ENCODE measurements at places on chromosomes 7 and 10.

GRCh38 chr10:94093286-94093905 lies 99.7 kb downstream of the PLCE1 start:
- no peak for DNase-seq

DNA sequence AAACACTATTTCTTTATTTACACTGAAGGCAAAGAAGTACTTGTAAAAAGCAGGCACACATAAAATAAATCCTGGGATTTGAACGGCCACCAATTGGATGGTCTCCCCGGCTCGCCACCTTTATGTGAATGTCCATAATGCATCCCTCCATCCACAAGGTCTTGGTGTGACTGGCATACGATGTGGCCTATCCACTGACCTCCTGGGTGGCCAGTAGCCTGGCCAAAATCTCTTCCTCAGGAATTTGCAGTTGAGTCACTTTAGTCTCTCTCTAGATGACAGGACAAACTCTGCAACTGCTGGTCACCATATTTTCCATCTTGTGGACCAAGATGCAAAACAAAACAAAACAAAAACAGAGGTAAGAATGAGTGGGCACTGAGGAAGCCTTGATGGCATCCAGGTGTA lies 39.1 kb downstream of the CDK1 start:
- no peak for DNase-seq

DNA sequence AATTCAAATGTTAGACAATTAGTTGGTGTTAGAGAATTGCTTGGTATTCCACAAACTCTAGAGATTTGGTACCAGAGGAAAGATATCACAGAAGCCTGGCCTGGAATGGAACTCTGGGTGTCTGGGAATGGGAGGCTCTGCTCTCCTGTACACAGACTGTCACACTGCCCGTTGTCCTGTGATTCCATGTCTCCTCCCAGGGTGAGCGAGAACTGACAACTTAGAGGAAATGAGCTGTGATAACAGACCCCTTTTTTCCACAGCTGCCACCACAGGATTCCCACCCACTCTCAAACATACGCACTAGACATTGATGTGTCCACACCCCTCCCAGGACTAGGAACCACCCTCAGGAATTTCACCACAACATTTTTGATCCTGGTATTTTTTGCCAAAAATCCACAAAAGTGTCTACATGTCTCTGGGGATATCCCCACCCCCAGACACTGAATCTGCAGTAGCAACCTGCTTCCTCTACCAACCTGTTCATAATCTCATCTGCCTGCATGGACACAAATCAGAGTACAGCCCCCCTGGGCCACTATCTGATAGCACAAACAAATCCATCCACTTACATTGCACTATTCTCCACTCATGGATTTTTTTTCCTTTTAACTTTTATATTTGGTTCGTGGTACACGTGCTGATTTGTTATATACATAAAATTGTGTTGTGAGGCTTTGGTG lies 4.7 kb downstream of the ZNF273 start:
- no peak for DNase-seq

DNA sequence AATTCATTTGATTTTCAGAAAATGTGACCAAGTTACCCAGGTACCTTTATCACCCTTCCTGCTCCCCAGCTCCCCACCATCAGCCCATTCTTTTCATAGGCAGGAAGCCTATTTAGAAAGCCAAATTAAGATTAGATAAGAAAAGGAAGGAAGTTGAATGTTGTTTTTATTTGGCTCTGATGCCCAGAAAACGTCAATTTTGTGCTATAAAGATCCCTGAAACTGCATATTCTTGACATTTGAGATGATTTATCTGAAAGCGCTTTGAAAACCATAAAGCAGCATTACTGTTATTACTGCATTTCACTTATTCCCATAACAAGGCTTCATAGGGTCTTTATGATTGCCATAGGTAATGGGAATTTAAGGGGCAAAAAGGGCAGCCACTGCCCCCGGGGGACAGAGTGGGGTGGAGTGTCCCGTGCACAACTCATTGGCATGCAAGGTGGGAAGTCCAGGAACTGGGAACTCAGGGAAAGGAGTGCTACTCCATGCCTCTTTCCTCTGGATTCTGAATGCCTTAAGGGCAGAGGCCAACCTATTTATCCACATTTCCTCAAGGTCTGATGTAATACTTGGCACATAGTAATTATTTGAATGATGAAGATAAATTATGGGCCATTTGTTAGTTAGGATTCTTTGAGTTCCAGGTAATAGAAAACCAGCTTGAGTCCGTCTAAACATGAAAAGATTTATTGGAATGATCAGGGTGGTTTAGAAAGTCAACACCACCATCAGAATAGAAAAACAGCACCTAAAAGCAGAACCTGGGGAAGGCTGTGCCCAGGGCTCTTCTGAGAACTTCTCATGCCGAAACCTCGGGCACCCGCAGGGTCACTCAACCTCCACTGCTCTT lies 100.6 kb upstream of the ELMO1 start:
- DNase-seq = no peak

DNA sequence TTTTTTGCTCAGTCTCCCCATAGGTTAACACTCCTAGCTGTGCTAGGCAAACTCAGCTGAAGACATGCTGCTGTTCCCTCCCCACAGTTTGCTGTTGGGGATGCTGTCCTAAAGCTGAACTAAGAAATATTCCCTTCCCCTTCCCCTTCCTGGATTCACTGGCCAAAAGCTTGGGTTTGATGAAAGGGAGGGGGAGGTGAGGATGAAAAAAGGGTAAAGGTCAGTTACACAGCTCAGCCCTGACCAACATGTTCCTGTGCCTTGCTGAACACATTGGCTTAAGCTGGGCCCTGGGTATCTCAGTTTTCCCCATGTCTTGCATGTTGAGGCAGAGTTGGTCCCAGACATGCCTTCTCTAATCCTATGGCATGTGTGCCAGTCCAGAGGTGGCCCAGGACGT lies 15.3 kb downstream of the CCM2 start:
- DNase-seq = no peak

DNA sequence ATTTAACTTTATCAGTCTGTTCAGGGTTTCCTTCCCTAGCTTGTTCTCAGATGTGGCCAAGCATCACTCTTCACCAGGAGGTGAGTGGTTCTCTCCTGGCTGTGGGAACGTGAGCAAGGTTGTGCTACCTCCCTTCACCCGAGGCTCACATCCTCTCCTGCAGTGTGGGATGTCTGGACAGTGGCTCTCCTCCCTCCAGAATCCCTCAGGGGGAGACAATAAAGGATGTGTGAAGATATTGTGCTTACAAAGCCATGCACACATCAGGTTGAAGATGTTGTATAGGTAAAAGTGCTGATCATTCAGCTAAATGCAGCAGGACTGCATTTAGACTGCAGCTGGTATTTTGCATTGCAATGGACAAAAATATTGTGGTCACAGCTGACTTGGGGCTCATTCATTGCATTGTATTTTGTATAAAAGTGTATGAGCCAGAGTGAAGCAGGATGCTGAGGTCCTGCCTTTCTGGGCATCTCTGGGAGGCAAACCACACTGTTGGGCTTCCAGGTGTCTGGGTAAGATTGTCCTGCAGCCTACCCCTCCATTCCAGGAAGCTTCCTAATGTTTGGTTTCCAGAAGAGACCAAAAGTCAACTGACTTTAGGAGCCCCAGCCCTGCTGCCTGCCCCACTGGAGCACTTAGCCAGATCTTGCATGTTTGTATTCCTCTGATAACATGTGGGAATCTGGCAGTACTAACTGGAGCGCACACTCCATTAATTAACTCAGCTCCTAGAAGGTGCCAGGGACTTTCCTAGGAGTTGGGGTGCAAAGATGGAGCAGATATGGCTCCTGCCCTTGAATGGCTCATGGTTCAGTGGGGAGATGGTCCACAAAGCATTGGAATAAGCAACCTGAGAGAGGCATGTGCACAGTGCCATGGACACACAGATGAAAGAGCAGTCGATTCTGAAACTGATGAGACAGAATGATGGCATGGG lies 292.5 kb upstream of the ZNF32 start:
- DNase-seq = no peak

- DNase-seq = no peak
Measured at GRCh38 chr7:41431671-41432070, 271.2 kb downstream of the INHBA start.

- no peak for DNase-seq
Measured at GRCh38 chr7:129775695-129776361, 164.3 kb downstream of the NRF1 start.

DNA sequence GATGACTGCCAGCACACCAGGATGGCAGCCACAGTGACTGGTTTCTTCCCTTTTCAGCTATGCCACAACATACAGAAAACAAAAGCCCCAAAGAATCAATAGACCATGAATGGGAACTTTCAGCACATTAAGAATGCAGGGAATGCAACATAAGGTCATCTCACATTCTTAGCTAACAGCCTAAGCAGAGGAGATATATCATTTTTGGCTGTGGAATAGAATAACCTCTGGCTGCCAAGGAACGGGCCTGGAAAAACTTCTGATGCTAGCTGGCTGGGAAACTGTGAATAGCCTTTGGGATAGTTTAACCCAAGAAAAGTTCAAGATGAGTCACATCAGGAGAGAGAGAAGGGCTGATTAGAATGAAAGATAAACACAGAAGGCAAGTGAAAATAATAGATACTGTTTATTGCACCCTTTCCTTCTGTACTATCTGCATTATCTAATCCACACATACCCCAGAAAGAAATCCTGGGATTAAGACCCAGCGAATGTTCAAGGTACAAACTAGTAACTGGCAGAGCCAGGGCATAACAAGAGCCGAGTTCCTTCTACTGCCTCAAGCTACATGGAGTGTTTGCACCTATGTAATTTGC lies 169.2 kb downstream of the SEMA3A start:
- no peak for DNase-seq

- DNase-seq = no peak
Measured at GRCh38 chr10:112949875-112950507, at the start of gene TCF7L2. TCF7L2 (plus strand) TSS chr10:112950247; CDS start chr10:112950757, 510 bp downstream.

DNA sequence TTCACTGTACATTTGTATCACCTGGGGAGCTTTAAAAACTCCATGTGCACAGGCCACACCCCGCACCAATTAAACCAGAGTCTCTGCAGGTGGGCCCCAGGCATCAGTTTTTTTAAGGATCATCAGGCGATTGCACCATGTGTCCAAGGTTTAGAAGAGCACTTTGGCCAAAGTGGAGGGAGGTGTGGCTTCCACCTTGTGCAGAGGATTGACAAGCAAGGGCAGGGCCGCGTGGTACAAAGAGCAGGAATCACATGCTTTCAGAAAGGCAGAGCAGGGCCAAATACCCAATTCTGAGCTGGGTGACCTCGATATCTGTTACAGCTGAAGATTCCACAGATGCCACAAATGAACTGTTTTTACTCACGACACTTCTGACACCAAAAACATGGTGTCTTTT lies 52.4 kb downstream of the NOC3L start:
- no peak for DNase-seq

DNA sequence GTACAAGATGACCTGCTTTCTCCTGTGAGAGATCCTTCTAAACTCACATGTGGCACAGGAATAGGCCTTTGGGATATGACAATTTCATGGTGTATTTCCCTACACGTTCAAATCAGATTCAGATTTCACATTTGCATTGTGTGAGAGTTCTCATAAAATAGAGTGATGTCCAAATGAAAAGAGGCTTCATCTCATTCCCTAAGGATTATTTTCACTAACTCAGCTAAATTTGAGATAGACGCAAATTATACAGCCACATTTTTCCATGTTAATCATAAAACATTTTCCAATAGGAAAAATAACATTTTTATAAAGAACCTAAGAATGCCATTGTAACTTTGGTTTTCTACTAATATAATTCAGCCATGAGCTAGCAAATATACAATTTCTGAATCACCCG lies 35.5 kb upstream of the PARD3 start:
- no peak for DNase-seq

GRCh38 chr10:24951201-24952142 lies 934 bp downstream of the PRTFDC1 start:
- no peak for DNase-seq

DNA sequence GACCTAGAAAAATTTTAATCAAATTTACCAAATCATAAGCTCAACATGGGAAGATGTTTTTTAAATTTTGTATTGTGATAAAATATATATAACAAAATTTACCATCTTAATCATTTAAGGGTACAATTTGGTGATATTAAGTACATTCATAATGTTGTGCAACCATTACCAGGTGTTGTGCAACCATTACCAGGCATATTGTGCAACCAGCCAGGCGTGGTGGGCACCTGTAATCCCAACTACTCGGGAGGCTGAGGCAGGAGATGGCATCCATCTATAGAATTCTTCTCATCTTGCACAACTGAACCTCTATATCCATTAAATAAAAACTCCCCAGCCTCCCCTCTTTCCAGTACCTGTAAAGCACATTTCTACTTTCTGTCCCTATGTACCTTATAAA lies 124.5 kb upstream of the SLC13A1 start:
- no peak for DNase-seq

DNA sequence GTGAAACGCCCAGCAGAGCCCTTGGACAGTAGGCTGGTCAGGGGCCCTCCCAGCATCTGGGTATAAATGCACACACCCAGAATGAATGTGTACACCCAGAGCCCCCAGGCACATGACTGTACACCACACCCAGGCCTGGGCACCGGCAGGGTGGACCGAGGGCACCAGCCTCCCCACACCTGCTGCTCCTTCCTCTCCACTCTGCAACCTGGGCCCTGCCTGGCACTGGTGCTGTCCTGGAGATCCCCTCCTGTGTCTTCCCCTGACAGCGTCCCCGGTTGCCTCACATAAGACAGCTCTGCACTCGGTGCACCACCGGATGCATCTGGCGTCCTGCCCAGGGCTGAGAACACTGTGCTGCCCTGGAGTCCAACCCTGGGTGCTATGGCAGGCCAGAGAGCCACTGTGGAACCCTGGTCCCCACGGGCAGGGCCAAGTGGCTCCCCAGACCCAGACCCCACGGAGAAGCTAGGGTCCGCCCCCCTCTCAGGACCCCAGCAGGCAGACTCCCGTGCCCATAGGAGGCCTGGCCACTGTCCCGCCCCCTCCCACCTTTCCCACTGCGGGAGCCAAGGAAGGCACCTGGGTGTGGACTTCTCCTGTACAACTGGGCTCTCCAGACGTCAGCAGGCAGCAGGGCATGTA lies 6.6 kb downstream of the RASGEF1A start:
- DNase-seq = no peak

DNA sequence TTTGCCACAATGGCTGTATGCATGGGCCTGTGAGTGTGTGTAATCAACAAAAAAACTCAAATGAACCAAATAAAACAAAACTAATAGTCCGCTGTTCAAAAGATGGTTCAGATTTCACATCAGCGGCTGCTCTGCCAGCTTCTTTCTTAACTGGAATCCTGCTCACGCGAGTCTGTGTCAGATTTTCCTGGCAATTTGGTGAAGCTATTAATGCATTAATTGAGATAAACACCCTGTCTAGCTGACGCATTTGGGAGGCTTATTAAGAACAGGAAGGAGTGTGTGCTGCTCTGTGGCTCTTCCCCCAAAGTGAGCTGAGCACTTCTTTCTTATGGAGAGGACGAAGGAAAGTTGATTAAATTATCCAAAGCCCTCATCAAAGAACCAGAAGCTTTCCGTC lies 336.6 kb upstream of the MKI67 start:
- no peak for DNase-seq

GRCh38 chr7:131626643-131627042 lies 70.2 kb upstream of the PODXL start:
- no peak for DNase-seq
